Activated CD8-positive, alpha-beta memory T cell treated with anti-CD3 and anti-CD28 coated beads, Interleukin-2, amount 10 ng/mL, durations not matched to agents 7 days and 5 days (primary cell): ENCODE measurements at places on chromosomes 1 and 21.

DNA sequence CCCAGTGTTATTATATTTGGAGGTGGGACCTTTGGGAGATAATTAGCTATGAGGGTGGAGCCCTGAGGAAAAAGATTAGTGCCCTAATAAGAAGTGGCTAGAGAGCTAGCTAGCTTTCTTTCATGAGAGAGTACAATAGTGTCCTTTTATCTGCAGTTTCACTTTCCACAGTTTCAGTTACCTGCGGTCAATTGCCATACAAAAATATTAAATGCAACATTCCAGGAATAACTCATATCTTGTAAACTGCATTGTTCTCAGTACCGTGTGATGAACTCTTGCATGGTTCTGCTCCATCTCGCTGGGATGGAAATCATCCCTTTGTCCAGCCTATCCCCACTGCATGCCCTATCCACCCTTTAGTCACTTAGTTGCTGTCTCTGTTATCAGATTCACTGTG, 201.6 kb downstream of the RWDD3 start:
- no peak for DNase-seq

GRCh38 chr1:95308276-95309030, 74.4 kb downstream of the RWDD3 start:
- DNase-seq, result no peak

GRCh38 chr1:205325334-205325884, 3.9 kb upstream of the NUAK2 start:
- peak; percentile 66 for DNase-seq

DNA sequence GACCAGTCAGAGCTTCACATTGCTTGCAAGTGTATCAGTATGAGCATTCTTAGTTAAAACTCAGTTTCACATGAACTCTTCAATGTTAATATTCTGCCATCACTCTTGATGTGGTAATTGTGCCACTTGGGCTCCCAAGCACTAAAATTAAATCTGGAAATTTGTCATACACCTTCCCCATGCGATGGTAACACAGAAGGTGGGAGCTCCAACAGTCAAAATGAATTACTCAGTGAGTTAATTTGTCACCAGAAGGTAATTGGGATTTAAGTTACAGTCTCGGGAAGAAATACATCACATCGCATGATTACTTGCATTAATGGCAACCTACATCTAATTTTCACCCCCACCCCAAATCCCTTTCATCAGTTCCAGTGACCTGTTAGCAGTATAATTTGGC, 376.5 kb upstream of the DAB1 start:
- no peak for DNase-seq

GRCh38 chr1:212533148-212533517, 75.4 kb upstream of the ATF3 start:
- no peak for DNase-seq

- DNase-seq, result no peak
These were observed 110.1 kb downstream of the SLC45A1 start for GRCh38 chr1:8427986-8428385.

- no peak for DNase-seq
These were observed 134.5 kb upstream of the PKN2 start for GRCh38 chr1:88549536-88549935.

DNA sequence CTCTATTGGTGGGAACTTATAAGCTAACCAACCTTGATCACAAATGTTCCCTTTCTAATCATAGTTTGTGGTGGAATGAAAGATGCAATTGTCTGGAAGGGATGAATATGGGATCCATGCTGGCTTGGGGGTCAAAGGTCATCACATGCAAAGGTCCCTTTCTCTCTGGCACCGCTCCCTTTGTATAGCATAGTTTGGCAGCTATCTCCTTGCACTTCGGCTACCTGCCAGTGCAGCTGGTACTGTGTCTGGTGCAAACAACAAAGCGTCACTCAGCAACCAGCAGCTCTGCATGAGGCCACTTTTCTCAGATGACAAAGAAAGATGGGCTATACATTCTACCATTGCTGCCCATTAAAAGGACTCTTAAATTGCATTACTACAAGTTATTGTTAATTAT, 188.2 kb upstream of the NFIA start:
- DNase-seq, result no peak

DNA sequence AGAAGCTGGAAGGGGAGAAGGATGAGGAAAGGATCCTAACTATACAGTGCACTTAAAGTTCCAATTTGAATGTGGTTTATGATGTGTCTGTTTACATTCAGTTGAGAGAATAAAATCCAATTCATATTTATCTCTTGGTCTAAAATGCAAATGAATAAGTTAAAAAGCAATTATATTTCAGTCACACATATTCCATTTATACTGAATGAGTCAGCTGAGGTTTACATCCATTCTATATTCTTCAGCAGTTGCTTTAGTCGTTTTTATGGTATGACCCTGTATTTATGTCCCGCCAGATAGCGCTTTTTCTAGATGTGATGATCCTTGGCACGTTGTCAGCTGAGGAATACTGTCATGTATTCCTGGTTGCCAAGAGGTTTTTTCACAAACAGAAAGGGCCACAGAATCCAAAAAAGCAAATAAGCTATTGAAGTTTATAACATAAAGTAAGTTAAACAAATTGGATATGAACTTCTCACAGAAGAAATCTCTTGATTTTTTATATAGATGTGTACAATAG, 866.2 kb downstream of the NCAM2 start:
- DNase-seq, result no peak
